ENCODE measurements at places on chromosomes 11 and 22.

- DNase-seq: no peak
Observed at GRCh38 chr11:64826578-64827450, 16.5 kb upstream of the MEN1 start.

- DNase-seq: no peak
Observed at GRCh38 chr22:42080287-42080686, 787 bp downstream of the SMDT1 start.

DNA sequence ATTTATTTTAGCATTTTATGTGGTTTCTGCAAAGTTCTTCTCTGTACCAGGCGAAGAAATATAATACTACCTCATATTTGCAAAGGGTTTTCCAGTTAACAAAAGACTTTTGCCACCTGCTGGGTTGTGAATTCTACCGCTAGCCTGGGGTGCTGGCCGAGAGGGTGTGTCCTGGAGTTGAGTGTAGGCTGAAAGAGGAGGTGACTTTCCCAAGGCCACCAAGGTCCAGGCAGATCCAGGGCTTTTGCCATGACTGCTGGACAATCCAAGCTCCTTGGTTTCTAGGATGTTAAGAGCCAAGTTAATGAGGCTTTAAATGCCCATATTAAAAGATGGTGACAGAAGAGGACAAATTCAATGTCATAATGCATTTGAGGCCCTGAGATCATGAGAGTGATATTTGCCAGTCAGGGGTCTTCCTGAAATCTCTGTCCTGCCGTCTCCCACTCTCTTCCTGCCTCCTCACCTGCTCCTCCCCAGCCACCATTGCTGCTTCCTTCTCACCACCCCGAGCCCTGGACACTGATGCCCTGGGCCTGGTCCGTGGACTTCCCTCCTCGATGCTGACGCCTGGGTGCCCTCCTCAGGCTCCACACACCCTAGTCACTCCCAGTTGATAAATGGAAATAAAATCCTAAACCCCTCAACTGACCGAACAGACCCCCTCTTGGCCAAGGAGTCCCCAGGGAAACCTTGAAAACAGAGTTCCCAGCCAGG lies 825.6 kb downstream of the TBC1D22A start:
- DNase-seq: no peak

- no peak for DNase-seq
Observed at GRCh38 chr22:48258064-48258701, 1495.7 kb downstream of the TBC1D22A start.

- no peak for DNase-seq
Observed at GRCh38 chr11:78982473-78982872, 407.8 kb upstream of the NARS2 start.

DNA sequence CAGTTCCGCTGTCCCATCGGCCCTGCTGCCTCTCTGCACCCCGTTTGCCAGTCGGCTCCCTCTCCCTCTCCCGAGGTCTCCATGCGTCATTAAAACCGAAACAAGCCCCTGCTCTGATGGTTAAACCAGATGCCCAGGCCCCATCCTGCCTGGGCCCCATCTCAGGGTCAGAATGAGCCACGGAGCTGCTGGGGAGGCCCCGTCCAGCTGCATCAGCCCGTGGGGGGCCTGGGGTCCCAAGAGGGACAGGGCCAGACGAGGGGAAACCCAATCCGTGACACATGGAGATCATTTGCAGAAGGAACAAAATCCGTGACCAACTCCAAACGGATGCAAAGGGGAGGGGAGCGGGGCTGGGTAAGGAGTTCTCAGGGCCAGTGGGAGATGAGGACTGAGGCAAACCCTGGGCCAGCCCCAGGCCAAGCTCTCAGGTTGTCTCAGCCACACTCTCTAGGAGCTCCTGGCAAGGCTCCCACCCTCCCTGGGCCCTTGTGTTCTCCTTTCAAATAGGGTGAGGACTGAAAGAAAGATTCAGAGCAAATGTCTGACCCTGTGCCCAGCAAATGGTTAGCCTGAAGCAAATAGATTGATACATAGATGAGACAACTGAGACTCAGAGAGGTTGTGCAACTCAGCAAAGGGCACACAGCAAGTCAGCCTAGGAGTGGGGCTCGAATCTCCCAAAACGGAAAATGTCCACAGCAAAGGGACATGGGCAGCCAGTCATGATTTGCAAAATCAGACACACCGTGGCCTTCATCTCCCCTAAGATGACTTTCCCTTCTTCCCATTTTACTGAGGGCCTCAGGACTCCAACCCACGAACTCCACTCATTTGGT lies 162.1 kb downstream of the MN1 start:
- no peak for DNase-seq

DNA sequence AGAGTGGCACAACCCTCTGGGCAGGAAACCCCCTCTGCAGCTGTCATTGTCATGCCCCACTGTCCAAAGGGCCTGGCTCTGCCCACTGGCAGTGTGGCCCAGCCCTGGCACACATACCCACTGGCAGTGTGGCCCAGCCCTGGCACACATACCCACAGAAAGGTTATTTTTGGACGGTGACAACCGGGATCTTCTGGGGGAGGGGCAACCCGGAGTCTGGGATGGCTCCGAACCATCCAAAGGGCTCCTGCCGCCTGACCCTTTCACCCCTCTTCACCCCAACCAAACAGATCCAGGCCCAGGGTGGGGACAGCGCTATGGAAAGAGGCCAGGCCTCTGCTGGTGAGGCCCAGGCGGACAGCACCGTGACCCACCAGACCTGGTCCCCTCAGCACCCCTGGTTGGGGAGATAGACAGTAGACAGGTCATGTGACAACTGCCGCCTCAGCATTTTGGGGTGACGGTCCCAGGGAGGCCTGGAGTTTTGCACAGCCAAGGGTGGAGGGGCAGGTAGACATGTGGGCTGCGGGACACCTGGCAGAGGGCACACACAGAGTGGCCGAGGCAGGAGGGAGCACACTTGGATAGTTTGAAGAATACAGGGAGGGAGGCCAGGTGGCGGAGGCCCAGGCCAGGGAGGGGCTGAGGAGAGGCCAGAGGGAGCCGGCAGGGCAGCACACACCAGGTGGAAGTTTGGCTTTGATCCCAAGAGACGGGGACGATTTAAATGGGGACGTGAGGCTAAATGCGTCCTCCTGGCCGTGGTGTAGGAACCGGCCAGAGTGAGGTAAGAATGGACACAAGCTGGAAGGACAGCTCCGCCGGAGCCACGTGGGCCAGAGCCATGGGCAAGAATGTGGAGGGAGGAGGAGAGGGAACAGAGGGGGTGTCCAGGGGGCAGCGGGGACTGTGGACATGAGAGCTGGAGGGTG lies 2.9 kb downstream of the MAPK12 start:
- DNase-seq: no peak

DNA sequence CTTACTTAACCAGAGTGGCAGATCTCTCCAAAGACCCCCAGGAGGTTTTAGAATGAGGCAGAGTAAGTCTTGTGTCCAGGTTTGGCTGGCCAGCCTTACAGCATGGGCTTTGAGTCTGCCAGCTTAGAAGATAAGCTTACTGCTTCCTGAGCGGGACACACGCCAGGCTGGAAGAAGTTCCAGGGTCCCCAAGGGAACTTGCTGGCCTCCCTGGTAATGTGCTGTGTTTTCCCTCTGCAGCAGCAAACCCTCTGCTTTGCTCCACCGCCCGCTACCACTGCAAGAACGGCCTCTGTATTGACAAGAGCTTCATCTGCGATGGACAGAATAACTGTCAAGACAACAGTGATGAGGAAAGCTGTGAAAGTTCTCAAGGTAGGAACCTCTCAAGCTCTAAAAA lies 154.2 kb downstream of the LDLRAD3 start:
- DNase-seq: no peak

DNA sequence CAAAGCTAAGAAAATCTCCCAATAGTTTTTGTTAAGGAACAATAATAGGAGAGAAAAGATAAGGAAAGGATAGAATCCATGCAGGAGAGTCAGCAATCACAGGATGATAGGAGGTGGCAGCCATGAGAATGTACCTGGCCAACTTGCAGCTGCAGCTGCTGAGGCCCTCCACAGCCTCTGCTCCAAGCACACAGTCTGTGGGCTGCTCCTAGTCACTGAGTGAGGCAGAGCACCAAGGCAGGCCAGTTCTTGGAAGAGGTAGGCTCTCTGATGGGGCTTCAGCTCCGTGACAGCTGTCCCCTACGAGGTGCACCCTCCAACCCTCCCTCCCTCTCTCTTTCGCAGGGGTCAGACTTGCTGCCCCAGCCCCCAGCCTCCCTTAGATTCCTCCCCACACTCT lies 5.5 kb upstream of the KCNJ1 start:
- DNase-seq: no peak

GRCh38 chr22:27238935-27239510 lies 562.5 kb downstream of the MN1 start:
- no peak for DNase-seq

GRCh38 chr11:129694538-129694937 lies 121.1 kb upstream of the TMEM45B start:
- no peak for DNase-seq

DNA sequence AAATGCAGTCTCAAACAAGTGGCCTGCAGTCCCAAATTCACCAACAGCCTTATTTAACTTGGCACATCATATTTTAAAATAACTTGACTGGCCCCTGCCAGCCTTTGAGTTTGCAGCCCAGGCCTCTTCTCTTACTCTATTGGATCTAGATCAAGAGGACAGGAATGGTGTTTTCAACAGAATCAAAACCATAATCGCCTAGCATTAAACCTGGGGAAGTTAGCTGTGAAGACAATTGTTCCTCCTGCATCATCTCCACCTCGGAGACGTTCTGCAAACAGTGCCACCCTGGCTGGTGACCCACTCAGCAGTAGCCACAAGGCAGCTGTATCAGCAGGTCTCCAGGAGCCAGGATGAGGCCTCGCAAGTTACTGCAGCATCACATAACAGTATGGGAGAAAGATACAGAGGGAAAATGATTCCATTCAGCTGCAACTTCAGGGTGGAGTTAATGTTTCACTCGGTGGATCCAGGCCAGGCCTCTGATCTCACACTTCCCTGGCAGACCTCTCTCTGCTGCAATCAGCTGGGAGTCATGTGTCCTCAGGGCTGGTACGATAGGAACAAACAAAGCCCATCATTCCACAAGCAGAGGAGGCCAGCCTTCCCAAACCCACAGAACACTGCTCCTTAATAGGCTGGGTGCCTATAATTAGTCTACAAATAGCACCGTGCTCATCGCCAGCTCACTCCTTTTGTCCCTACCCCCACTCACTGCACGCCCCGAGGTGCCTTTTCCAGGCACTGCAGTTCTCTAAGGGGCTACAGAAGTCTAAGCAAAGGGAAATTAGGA lies 18.6 kb upstream of the SCN2B start:
- no peak for DNase-seq

DNA sequence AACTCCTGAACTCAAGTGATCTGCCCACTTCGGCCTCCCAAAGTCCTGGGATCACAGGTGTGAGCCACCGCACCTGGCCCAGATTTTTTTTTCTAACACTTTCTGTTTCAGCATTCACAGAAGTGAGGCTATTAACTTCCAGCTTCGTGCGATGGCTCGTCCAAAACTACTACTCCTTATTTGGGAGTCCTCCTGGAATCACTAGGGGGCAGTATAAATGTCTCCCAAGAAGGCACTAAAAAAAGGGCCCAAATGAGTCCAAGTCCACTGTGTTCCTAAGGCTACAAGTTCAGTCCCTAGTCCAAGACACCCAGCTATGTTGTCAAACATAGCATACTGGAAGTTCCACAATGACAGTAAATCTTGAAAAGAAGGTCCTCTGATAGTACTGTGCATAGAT lies 63.2 kb upstream of the BIRC3 start:
- DNase-seq: no peak

- DNase-seq: no peak
Observed at GRCh38 chr22:26597026-26597425, 7.1 kb upstream of the TPST2 start.

GRCh38 chr11:109728056-109728455 lies 306.1 kb downstream of the C11orf87 start:
- no peak for DNase-seq

DNA sequence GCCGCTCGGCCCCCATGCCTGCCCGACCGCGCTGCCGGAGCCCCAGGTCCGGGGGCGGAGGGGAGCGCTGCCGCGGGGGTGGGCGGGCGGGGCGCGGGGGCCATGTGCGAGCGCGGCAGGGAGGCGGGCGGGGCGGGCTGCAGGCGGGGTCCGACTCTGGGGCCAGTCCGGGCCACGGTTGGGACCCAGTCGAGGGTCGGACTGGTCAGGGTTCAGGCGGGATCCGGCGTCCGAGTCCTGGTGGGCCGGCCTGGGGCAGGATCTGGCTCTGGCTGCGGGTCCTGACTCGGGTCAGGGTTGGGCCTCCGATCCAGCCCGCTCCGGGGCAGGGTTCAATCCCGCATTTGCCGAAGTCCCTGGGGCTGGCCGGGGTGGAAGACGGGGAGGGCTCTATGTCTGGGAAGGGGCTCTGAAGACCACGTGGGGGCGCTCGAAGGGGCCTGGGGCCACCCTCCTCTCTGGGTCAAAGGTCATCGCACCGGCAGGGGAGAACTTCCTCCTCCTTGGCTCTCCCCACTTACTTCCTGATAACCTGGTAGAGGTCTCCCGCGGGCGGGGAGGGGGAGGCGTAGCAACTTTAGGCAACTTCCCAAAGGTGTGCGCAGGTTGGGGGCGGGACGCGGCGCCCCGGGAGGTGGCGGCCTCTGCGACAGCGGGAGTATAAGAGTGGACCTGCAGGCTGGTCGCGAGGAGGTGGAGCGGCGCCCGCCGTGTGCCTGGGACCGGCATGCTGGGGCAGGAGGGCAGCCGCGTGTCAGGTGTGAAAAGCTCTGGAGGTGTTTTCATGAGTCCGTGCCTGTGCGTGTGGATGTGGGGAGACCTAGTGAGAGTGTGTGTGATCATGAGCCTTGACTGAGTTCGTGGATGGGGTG lies 603 bp downstream of the ESRRA start:
- DNase-seq: peak; percentile 40

GRCh38 chr22:23453277-23453676 lies 126.8 kb downstream of the IGLL1 start:
- DNase-seq: no peak

DNA sequence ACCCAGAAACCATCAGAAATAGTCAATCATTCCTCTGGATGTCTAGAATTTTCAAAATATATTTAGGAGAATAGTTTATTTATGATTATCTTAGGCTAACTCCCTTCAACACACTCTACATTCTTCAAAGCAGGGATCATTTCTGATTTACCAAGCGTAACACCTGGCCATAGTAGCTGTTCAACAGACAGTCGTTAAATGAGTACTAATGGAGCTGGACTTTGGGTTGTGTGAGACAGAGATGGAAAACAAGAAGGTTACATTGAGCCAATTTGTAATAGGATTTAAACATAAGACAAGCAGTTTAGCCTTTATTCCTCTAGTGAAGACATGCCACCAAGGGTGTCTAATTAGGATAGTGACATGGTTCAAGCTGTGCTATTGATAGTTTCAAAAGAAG lies 129.2 kb upstream of the ANO3 start:
- no peak for DNase-seq

DNA sequence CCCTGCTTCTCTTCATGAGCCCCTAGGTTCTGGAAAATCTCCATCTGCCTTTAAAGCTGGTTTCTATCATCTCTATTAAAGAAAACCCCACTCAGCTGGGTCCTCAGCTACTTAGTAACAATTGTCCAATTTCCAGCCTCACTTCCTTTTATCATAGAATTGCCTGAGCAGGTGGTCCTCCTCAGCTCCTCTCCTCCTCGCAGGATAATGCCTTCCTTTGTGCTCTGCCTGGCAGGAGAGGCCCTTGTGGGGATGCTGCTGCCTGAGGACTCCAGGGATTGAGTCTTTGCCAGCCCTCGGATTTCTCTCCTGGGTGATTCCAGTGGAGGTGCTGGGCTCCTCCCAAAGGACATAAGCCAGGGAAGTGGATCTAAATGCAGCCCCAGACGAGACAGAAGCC lies 448.3 kb downstream of the INSC start:
- no peak for DNase-seq

Data from stimulated activated CD8-positive, alpha-beta memory T cell treated with anti-CD3 and anti-CD28 coated beads, Interleukin-2, amount 100 ng/mL, for 1 hour (primary cell).